ENCODE measurements at places on chromosomes 2 and 18. TPM values are rescaled to one million over a fixed set of nuclear protein-coding genes. Genes with fewer than 3 reads are reported as not detected.

DNA sequence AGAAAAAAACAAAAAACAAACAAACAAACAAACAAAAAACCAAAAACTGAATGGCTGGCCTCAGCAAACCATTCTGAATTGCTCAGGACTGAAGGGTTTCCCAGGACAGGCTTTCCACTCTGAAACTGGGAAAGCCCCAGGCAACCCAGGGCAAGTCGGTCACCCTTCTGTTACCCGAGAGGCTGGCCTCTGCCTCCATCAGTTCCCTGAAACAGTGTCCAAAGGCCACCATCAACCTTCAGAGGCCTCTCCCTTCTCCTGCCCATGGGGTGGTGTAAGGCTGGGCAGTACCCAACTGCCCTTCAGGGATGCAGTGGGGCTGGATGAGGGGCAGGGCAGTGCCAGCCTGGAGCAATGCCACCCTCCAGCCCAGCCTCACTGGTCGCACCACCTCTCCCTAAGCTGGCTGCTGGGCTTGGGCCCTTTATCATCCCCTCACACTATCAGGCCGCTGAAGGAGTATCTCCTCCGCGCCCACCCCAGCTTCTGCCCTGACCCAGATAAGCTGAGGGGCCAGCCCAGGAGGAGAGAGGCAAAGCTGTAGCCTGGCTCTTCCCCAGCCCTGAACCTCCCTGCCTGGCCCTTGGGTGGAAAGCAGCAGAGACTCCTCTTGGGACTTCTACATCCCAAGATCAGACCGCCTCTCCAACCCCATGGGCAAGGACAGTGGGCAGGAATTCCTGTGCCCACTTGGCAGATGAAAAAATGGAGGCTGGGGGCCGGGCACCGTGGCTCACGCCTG is 35.9 kb downstream of the ZFP36L2 start:
- DNase-seq = no peak

DNA sequence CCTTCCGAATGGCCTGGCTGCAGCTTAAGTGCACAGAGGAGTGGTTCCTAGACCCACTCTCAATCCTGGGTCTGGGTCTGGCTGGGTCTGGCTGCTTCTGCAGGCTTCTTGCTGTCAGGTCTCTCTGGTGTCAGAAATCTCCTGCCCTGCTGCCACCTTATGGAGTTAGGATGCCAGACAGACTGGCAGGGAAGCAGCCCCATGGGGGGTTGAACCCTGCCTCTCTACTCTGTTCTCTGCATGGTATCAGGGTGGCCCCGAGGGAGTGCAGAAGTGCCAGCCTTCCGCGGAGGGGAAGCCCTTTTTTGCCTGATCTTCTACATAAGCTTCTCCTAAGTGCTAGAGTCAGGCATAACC is 89.4 kb downstream of the ZCCHC2 start:
- no peak for DNase-seq

GRCh38 chr2:149399934-149400615 is 69.7 kb downstream of the LYPD6 start:
- DNase-seq = no peak

Gene HS1BP3
- 26.8 TPM for total RNA-seq

Gene SLC40A1
- 261 TPM for total RNA-seq

GRCh38 chr2:198314559-198315153 is 510.3 kb downstream of the PLCL1 start:
- DNase-seq = peak; percentile 68

- no peak for DNase-seq
Observed at GRCh38 chr18:37435996-37436395, 129.6 kb downstream of the CELF4 start.

GRCh38 chr2:189662669-189663226 is 1.5 kb downstream of the ASNSD1 start:
- DNase-seq = no peak

- no peak for DNase-seq
Observed at GRCh38 chr2:111100765-111101162, 19.9 kb upstream of the BCL2L11 start.

Gene CHRND
- total RNA-seq = not detected

DNA sequence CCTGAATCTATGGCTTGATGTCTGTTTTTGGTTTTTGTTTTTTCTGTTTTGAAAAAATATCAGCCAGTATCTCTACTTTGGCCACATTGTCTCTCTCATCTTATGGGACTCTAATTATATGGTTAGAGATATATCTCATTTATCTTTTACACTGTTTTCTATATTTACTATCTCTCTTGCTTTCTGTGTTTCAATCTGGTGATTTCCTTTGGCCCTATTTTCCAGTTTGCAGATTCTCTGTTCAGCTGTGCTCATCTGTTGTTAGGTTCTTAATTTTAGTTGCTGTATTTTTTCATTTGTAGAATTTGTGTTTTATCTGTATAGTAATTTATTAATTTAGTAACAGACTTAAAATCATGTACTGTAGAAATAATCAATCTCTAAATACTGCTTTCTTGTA is 41.3 kb upstream of the ELAC1 start:
- DNase-seq = no peak

Gene MOCOS
- total RNA-seq = 8.6 TPM

GRCh38 chr18:75071484-75071785 is 137.5 kb downstream of the PTGR3 start:
- DNase-seq = no peak

- DNase-seq = no peak
Observed at GRCh38 chr2:2827046-2827636, 496.1 kb upstream of the MYT1L start.

GRCh38 chr2:54651291-54651690 is 72.2 kb upstream of the EML6 start:
- no peak for DNase-seq

- peak; percentile 37 for DNase-seq
Observed at GRCh38 chr18:55587418-55588110, 428 bp downstream of the TCF4 start.

Gene RGPD8
- 17.4 TPM for total RNA-seq

DNA sequence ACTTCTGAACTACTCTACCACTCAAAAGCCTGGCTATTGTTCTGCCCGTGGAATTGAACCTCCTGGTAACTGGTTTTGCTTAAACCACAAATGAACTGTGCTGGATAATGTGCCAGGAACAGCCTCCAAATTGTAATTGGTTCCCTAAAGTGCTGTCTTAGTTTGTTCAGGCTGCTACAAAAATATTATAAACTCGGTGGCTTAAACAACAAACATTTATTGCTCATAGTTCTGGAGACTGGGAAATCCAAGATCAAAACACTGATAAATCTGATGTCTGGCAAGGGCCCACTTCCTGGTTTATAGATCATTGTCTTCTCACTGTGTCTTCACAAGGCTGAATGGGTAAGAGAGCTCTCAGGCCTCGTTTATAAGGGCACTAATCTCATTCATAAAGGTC is 149.2 kb upstream of the NCKAP5 start:
- no peak for DNase-seq

- DNase-seq = no peak
Observed at GRCh38 chr18:62585274-62586150, 62.7 kb downstream of the ZCCHC2 start.

DNA sequence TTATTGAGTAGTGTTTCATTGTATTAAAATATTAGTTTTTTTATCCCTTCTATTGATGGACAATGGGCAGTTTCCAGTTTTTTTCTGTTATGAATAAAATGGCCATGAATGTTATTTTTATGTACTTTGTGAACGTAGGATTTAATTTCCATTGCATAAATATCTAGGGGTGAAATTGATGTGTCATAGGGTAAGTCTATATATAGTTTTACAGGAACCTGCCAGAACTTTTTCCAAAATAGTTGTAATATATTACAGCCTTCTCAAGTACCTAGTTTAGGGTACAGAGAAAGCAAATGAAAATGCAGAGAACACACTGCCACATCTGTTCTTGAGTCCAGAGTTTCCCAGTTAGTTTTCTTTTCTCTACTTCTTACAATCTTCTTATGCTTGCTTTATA is 378.6 kb downstream of the MEIS1 start:
- no peak for DNase-seq

DNA sequence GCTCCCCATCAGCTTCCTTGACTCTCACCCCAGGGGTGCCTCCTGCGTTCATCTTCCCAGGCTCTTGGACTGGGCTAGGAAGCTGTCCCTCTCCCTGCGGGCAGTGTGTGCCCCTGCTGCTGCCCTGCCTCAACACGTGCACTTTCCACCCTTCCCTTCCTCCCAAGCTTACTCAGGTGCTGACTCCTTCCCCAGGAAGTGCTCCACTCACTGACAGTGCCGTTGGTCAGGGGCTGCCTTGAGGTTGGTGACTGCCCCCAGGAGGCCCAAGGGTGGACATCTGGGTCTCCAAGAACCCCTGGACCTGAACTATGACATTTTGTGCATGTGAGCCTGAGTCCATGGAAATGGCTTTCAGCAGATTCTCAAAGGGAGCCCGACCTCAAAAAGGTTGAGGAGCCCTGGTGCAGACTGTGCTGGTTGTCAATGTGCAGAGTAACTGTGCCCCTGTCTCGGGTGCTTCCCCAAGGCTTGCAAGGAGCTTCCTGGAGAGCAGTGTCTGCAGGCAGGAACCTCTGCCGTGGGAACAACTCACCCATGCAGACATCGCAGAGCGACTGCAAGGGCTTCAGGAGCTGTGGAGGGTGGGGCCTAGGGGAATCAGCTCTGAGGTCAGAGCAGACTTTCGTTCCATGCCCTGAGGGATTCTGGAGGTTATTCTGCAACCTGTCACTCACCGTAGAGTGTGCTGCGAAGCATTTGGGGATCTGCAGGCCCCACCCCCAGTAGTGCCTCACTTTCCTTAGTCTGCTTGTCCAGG is 116.5 kb upstream of the MCFD2 start:
- DNase-seq = peak; percentile 44

GRCh38 chr18:13735681-13736080 is 9.2 kb downstream of the RNMT start:
- DNase-seq = no peak

DNA sequence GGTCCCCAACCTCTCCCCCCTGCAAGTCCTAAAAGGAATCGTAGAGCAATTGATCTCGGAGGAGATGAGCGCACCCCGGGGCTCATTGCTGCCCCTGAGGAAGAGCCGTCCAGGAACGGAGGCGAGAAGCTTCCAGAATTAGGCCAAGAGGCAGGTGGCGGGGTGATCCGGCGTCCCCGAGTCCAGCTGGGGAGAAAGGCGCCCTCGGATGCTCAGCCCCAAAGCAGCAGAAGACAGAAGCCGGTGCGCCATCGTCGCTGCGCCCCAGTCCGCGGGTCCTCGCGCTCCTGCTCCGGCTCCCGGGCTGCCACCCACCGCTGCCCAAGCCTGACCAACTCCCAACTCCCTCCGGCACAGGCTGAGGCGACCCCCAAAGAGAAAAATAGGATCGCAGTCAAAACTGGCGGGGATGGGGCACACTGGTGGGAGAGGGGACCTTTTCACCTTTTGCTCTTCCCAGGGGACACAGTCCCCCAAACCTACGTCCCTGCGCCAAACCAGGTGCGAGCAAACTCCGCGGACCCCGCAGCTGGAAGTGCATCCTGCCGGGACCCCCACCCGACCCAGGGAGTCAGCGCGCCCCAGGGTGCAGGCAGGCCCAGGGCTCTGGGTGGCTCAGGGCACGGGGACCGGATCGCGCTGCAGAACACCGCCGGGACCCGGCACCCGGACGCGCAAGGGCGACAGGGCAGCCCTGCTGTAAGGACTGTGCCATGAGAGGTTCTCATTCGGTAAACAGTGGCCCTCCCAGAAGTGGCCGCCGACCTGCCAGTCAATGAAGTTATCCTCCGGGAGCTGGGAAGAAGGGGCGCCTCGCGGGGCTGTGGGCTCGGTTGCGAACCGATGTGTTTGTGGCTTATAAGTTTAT is 8.4 kb upstream of the MEIS1 start:
- no peak for DNase-seq

- no peak for DNase-seq
Observed at GRCh38 chr2:79729532-79729931, 216.7 kb downstream of the CTNNA2 start.

GRCh38 chr18:3066341-3067110 is 53.6 kb upstream of the LPIN2 start:
- DNase-seq = no peak

GRCh38 chr2:73013936-73014335 is 57.6 kb downstream of the SFXN5 start:
- no peak for DNase-seq

DNA sequence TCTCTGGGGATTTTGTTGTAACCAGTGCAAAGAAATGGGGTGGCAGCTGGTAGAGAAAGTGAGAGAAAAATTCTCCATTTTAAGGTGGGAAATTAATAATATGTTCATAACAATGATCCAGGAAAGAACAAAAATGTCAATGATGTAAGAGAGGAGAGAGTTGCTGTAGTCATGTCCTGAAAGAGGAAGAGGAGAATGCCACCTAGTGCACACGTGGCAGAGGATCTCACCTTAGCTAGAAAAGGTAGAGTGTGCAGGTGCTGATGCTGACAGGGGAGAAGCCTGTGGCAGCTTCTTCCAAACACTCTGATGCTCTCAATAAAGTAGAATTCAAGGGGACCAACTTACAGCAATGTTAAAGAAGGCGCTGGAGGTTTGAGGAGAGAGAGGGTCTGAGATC is 282.9 kb upstream of the PKDCC start:
- DNase-seq = no peak

Gene AGXT
- 90.8 TPM for total RNA-seq

GRCh38 chr2:23273786-23274185 is 111.2 kb upstream of the KLHL29 start:
- DNase-seq = no peak

DNA sequence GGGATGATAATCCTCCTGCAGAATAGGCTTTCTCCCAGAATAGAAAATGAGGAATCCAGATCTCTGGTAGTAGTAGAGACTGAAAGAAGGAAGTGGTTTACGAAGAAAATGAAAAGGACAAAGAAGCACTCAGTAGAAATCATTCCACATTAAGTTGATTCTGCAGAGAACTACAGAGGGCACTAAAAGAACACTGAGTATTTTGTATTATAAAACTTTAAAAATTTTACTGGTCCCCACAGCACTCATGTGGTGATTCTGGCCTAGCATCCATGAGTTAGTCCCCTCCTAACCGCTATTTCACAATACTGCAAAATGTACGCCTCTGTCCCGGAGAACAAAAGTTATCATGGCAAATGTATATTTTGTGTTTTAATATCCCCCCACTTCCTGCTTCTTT is 42.9 kb upstream of the SLC35F5 start:
- DNase-seq = no peak

DNA sequence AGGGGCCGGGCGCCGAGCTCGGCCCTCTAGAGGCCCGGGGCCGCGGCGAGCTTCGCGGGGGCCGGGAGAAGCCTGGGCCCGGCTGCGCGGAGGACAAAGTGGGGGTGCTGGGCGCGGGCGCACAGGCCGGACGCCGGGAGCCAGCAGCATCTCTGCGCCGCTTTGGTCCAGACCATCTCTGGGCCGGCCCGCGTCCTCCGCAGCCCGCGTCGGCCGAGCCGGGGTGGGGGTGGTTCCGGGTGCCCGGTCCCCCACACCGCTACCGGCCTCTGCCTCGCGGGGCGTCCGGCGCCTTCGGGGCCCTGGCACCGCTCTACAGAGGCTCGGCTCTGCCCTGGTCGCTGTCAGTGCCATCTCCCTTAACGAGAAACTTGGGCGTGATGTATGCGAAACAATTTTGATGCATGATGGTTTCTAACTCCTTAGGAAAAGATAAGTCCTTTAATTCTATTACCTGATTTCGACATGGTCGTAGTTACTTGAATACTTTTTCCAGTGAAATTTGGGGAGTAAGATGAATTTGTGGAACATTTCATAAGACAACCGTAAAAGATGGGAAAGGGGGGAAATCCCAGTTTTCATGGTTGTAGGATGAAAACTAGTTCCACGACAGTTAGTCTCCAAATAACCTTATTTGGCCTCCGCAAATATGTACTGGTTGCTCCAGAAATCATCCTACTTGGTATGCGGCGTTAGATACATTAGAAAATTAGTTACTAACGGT is 562 bp downstream of the TWSG1 start:
- DNase-seq = peak; percentile 75

- DNase-seq = no peak
Observed at GRCh38 chr2:67321588-67321903, 75.6 kb upstream of the ETAA1 start.

Gene LRRTM4
- 3.5 TPM for total RNA-seq

All from hepatocyte (in vitro differentiated cells).